ENCODE measurements at places on chromosomes 4 and X.
A peak's percentile ranks its signal among the peaks of the same experiment; 100 is the strongest.

- H3K36me3 ChIP-seq, result no peaks in the 10 kb centered on the region
- DNase-seq, result no peak
- H3K27ac ChIP-seq, result no peak overlapping the region
- H3K4me1 ChIP-seq, result no peaks in the 10 kb centered on the region
- H3K27me3 ChIP-seq, result no peaks in the 10 kb centered on the region
Measured at GRCh38 chrX:9369802-9370291, 95.0 kb upstream of the TBL1X start.

DNA sequence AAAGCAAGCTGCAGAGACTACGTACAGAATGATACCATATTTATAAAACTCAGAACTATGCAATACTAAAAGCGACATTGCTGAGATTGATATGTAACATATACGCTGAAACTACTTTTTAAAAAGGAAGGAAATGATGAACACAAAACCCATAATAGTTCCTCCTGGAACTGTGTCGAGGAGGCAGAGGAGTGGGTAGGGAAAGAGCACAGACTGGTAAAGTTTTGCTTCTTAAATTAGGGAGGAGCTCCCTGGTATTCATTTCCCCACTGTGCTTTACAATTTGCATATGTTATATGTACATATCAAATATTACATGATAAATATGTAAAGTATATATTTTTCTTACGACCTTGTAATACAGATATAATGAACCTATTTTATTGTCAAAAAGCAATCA is 13.9 kb downstream of the UFSP2 start:
- peaks cover 7% of the 10 kb centered on the region for H3K4me1 ChIP-seq
- H3K4me3 ChIP-seq, result no peak overlapping the region
- peak overlapping the region; percentile 81 for H3K27ac ChIP-seq
- H3K36me3 ChIP-seq, result peaks cover 60% of the 10 kb centered on the region
- no peak for DNase-seq

DNA sequence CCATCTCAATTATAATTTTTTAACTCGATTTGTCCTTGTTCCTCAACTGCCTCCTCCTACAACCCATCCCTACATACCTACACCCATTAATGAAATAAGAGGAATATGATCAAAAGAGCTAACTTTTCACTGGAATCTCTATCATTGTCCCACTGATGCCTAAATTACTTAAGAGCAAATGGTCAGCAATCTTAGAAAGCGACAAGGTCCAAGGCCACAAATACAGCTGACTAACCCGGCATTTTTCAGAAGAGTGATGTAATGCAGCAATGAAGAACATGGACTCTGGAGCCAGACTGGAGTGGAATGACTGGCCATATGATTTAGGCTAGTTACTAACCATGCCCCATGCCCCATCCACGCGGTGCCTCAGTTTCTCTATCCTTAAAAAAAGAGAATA is 56.2 kb downstream of the PPA2 start:
- no peaks in the 10 kb centered on the region for H3K27me3 ChIP-seq
- H3K4me3 ChIP-seq, result no peak overlapping the region
- H3K27ac ChIP-seq, result no peak overlapping the region
- DNase-seq, result no peak
- H3K4me1 ChIP-seq, result no peaks in the 10 kb centered on the region

DNA sequence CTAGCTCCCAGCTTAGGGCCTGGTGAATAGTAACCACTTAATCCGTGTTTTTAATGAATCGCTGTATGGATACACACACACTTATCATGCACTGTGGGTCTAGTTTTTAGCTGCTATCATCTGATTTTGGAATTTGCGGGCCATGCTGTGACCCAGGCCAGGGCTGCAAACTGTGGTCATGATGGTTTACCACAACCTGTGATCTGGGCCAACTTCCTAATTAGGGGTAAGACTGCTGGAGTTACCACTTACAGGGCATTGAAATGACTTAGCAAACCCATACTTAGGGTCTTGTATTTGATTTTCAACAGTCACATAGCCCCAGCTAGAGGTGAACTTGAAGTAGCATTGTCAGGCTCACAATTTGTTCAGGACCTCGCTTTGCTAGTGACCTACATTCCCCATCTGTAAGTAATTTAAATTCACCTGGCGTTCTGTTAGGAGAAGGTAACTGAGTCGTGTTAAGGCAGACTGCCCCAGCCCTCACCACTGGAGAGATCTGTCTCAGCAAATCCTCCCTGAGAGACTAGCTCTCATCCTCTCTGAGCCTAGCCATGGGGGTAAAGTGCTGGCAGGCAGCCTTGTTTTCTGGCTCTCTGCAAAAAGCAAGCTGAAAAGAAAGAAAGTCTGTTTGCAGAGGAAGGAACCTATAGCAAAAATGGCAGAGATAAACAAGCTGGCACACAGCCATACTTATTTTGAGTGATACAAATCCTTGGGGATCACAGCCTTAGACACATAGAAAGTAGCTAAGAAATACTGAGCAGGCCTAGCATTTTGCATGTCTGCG is 33.8 kb upstream of the EGFL6 start:
- DNase-seq, result no peak
- no peak overlapping the region for H3K4me3 ChIP-seq
- no peaks in the 10 kb centered on the region for H3K36me3 ChIP-seq
- no peak overlapping the region for H3K27ac ChIP-seq

- DNase-seq, result no peak
- H3K27ac ChIP-seq, result no peak overlapping the region
- H3K27me3 ChIP-seq, result peaks cover 10% of the 10 kb centered on the region
- no peaks in the 10 kb centered on the region for H3K36me3 ChIP-seq
- H3K4me3 ChIP-seq, result no peak overlapping the region
- no peaks in the 10 kb centered on the region for H3K4me1 ChIP-seq
Measured at GRCh38 chr4:575281-576141, 584 bp downstream of the TMEM271 start.

DNA sequence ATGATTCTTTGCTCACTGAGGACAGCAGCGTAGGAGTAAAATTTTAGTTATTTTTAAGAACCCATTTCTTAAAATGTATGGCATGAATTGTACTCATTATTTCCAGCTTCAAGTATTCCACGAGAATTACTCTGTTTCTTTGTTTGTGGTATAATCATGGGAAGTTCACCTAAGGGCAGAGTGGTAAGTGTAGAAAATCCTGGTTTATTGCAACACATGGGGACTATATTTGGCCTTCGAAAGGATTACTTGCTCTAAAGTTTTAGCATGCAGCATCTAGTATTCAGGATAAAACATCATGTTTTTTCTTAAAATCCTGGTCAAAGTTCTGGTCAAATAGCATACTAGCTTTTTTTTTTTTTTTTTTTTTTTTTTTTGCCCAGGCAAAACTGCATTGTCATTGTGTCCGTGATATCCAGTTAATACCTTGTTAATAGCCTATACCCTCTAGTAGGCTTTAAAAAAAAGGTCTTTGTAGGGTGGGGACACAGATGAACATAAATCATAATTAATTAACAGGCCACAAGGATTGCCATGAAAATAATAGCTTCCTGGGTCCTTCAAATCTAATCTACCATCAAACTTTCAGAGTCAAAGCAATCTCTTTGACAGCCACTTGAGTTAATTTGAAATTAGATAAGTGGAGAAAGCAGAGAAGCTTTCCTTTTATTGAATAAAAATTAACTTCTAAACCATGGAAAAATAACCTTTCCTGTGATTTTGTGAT is 44.6 kb upstream of the VEGFC start:
- H3K27ac ChIP-seq, result no peak overlapping the region
- H3K4me1 ChIP-seq, result no peaks in the 10 kb centered on the region
- H3K27me3 ChIP-seq, result no peaks in the 10 kb centered on the region
- H3K36me3 ChIP-seq, result no peaks in the 10 kb centered on the region

DNA sequence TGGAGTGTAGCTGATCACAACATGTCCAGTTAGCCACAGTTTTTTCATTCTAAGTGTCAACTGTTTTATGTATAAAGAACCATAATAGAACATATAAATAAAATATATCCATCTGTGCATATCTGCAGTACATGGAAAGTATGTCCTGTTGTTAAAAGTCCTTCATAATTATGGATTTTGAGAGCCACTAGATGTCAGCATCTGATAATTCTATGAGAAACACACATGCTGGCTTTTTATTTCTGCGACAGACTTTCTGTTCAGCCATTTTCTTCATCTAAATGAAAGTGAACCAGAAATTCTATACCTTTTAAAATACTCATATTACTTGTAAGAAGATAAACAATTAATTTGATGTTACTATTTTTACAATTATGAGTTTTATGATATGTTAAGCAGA is 251.5 kb downstream of the GPM6A start:
- no peaks in the 10 kb centered on the region for H3K27me3 ChIP-seq
- no peaks in the 10 kb centered on the region for H3K36me3 ChIP-seq
- no peak overlapping the region for H3K4me3 ChIP-seq
- no peaks in the 10 kb centered on the region for H3K4me1 ChIP-seq
- no peak for DNase-seq

DNA sequence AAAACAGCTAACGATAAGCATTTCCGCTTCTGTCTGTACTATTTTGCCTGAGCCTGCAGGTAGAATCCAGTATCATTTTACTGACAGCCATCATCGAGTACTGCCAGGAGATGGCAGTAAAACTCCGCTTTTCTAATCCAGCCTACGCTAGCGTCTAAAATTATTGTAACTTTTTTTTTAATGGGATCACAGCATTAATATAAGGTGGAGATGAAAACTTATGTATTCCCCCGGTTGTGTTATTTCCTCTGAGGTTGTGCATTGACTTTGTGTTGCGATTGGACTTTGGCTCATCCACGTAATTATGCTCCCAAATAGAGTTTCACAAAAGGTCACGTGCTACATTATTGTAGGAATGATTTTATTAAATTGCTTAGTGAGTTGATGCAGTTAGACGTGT is 248.1 kb downstream of the C4orf33 start:
- H3K4me1 ChIP-seq, result peaks cover 2% of the 10 kb centered on the region
- H3K27me3 ChIP-seq, result no peaks in the 10 kb centered on the region
- no peaks in the 10 kb centered on the region for H3K36me3 ChIP-seq

DNA sequence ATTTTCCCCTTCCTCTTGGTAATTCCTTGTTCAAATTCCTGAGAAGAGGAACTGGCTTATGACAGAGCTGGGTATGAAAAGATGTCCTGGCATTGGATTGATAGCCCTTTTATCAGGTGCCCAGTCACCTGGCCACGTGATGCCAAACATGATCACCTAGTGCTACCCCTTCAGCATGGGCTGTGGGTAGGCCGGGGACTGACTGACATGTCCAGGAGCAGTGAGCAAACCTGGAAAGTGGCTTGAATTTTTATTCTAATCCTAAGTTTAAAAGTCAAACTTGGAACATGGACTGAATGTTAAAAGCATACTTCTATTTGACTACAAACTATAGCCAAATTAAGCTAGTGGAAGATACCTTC is 99.7 kb upstream of the CXCL13 start:
- no peaks in the 10 kb centered on the region for H3K4me1 ChIP-seq
- no peaks in the 10 kb centered on the region for H3K36me3 ChIP-seq
- no peak overlapping the region for H3K4me3 ChIP-seq
- H3K27me3 ChIP-seq, result no peaks in the 10 kb centered on the region
- DNase-seq, result no peak

GRCh38 chrX:118480172-118480571 is 15.4 kb upstream of the DOCK11 start:
- no peak overlapping the region for H3K27ac ChIP-seq
- H3K27me3 ChIP-seq, result no peaks in the 10 kb centered on the region
- no peaks in the 10 kb centered on the region for H3K4me1 ChIP-seq
- H3K36me3 ChIP-seq, result no peaks in the 10 kb centered on the region

- no peak for DNase-seq
- H3K27me3 ChIP-seq, result no peaks in the 10 kb centered on the region
- no peak overlapping the region for H3K27ac ChIP-seq
- H3K36me3 ChIP-seq, result no peaks in the 10 kb centered on the region
- H3K4me3 ChIP-seq, result no peak overlapping the region
Measured at GRCh38 chr4:75686346-75686745, 13.1 kb upstream of the G3BP2 start.

DNA sequence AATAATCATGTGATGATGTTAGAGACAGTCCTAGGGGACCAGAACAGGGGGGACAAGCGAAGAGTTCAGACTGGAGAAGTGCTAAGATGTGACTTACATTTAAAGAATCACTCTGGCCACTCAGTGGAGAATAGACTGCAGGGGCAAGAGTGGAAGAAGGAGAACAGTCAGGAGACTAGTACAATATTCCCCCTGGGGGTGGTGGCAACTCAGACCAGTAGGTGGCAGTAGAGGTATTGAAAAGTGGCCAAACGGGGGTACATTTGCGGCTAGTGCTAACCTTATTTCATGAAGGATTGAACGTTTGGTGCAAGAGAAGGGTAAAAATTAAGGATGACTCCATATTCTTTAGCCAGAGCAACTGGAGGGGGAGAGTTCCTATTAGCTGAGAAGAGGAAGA is 2.7 kb upstream of the BMX start:
- DNase-seq, result peak; percentile 69
- no peaks in the 10 kb centered on the region for H3K27me3 ChIP-seq
- H3K4me1 ChIP-seq, result no peaks in the 10 kb centered on the region
- H3K36me3 ChIP-seq, result no peaks in the 10 kb centered on the region
- H3K27ac ChIP-seq, result no peak overlapping the region

DNA sequence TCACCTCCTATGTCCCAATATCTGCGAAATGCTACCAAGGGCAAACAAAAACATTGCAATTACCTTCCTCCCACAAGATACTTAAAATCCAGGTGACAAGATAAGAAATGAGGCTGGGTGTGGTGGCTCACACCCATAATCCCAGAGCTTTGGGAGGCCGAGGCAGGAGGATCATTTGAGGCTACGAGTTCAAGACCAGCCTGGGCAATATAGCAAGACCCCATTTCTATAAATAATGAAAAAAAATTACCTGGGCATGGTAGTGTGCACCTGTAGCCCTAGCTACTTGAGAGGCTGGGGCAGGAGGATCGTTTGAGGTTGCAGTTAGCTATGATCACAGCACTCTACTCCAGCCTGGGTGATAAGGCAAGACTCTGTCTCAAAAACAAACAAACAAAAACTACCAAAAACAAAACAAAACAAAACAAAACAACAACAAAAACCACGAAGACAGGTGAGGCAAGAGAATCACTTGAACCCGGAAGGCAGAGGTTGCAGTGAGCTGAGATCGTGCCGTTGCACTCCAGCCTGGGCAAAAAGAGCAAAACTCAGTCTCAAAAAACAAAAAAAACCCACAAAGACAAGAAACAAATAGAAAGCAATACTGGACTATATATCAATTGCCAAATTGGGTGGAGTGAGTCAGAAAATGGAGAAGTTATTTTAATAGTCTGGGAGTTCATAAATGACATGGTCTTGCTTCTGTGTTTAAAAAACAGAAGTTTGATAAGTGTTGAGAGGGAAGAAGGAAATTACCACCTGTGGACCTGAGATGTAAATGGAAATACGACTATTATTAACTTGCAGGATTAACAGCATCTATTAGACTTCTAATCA is 176.5 kb downstream of the FBXW7 start:
- H3K36me3 ChIP-seq, result no peaks in the 10 kb centered on the region
- no peak overlapping the region for H3K27ac ChIP-seq
- DNase-seq, result no peak
- no peaks in the 10 kb centered on the region for H3K4me1 ChIP-seq
- no peaks in the 10 kb centered on the region for H3K27me3 ChIP-seq
- no peak overlapping the region for H3K4me3 ChIP-seq

GRCh38 chr4:162837679-162838078 is 329.0 kb downstream of the NAF1 start:
- H3K27ac ChIP-seq, result no peak overlapping the region
- H3K4me1 ChIP-seq, result no peaks in the 10 kb centered on the region
- no peaks in the 10 kb centered on the region for H3K27me3 ChIP-seq
- no peaks in the 10 kb centered on the region for H3K36me3 ChIP-seq
- no peak overlapping the region for H3K4me3 ChIP-seq

- H3K4me1 ChIP-seq, result no peaks in the 10 kb centered on the region
- H3K4me3 ChIP-seq, result no peak overlapping the region
- no peaks in the 10 kb centered on the region for H3K36me3 ChIP-seq
- no peak overlapping the region for H3K27ac ChIP-seq
- no peak for DNase-seq
Measured at GRCh38 chr4:54547299-54548097, 110.3 kb upstream of the KIT start.

All from ascending aorta (tissue), 2 donors.